ENCODE measurements at places on chromosomes 7 and 10. TPM values are rescaled to one million over a fixed set of nuclear protein-coding genes. Genes with fewer than 3 reads are reported as not detected.
A peak's percentile ranks its signal among the peaks of the same experiment; 100 is the strongest.

Gene EPO
- total RNA-seq = not detected

Gene POM121
- 35.9 TPM for total RNA-seq

Gene AKR1D1
- not detected for total RNA-seq

Gene HOXA13
- not detected for total RNA-seq

Gene GRID1
- total RNA-seq = 2.5 TPM

Gene RBP3
- not detected for total RNA-seq

Gene SFTPD
- 630 TPM for total RNA-seq

Gene ADRA2A
- total RNA-seq = 3.8 TPM

Gene STRA8
- total RNA-seq = not detected

Gene PRSS37
- total RNA-seq = not detected

DNA sequence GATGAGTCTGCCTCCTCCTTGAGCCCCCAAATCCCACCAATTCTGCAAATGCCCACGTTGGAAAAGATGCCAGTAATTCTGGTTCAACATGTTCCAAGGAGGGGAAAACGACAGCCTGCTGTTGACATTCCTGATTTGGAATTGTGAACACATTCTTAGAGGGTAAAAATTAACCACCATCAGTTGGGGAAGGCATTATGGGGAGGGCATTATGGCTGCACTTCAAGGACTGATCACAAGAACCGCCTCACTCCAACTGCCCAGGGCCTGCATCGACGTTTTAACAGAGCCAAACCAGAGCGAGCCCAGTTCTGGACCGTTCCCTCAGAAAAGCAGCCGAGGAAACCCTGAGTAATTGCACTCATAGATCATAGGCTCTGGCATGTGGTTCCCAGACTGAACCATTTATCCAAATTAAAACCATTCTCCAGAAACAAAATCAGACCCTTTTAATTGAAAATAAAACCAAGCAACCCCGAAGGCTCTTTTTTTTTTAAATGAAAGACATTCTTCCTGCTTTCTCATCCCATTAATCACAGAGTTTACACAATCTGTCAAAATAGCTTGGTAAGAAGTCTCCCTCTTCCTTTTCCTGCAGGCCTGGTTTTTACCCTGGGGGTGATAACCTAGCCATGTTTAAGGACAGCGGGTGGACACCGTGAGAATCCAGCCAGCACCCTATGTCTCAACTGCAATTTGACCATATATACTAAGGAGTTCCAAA lies 8.0 kb downstream of the TNS3 start:
- H3K27me3 ChIP-seq = no peaks in the 10 kb centered on the region
- no peak for DNase-seq
- H3K27ac ChIP-seq = peak overlapping the region; percentile 87

DNA sequence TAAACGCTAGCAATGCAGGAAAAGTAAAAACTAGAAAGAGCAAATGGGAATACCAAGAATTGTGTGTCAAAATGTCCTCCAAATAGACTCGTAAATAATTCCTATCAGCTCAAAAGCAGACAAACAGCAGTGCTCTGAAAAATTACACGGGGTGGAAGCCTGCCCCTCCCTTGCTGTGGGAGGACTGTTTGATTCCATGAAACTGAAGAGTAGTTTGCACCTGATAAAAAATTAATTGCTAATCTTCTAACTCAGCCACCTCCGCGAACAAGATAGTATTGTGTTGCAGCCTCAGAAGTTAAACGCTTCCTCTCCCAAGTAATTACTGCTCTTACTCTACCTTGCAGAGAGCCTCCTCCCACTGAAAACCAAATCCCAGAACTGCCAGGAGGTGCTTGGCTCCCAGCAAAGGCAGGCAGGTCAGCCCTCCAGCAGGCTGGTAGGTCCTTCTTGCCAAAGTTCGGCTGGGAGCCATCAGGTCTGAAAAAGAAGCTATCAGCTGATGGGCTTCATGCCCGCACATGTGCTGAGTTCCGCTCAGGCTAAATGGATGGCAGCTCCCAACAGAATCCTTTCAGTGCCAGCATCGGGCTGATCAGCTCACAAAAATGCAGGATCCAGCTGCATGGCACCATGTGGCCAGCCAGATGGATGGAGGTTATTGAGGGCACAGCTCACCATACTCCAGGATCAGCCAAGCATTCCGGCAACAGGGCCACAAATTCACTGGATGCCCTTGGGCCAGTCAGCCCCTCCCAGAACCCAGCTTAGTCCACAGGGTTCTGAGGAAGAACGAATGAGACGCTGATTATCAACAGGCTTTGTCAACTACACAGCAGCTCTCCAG lies 37.1 kb downstream of the MAD1L1 start:
- H3K4me3 ChIP-seq = no peak overlapping the region
- no peaks in the 10 kb centered on the region for H3K27me3 ChIP-seq
- no peaks in the 10 kb centered on the region for H3K4me1 ChIP-seq
- peaks cover 28% of the 10 kb centered on the region for H3K36me3 ChIP-seq
- DNase-seq = no peak

GRCh38 chr7:157473051-157473569 lies 136.3 kb downstream of the DNAJB6 start:
- DNase-seq = no peak
- no peak overlapping the region for H3K4me3 ChIP-seq
- H3K27me3 ChIP-seq = no peaks in the 10 kb centered on the region
- no peaks in the 10 kb centered on the region for H3K36me3 ChIP-seq
- no peaks in the 10 kb centered on the region for H3K4me1 ChIP-seq

GRCh38 chr10:96834120-96834519 lies 2.0 kb downstream of the LCOR start:
- no peaks in the 10 kb centered on the region for H3K36me3 ChIP-seq
- H3K4me1 ChIP-seq = peaks cover 46% of the 10 kb centered on the region
- DNase-seq = no peak
- H3K27ac ChIP-seq = no peak overlapping the region
- H3K4me3 ChIP-seq = peak overlapping the region; percentile 88
- H3K27me3 ChIP-seq = no peaks in the 10 kb centered on the region

GRCh38 chr10:74419491-74419951 lies 268.5 kb downstream of the ADK start:
- no peak overlapping the region for H3K4me3 ChIP-seq
- peaks cover 13% of the 10 kb centered on the region for H3K4me1 ChIP-seq
- no peaks in the 10 kb centered on the region for H3K36me3 ChIP-seq
- DNase-seq = no peak
- no peak overlapping the region for H3K27ac ChIP-seq
- no peaks in the 10 kb centered on the region for H3K27me3 ChIP-seq

DNA sequence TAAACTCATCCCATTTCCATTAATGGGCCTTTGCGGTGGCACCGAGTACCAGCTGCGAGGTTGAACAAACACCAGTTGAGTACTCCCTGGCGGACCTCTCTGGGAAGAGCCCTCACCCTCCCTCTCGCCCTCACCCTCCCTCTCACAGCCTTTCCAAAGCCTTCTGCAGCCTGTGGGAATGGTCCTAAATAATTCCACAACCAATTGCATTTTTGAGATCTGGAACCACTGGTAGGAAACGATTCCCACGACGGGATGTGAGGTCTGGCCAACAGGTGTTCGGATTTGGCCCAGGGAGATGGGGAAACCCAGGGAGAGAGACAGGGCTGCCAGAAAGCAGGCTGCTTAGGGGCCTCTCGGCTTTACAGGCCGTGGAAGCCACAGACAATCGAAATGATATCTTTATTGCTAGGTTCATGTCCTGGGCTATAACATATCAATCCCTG lies 5.3 kb downstream of the PTF1A start:
- no peaks in the 10 kb centered on the region for H3K36me3 ChIP-seq
- H3K4me1 ChIP-seq = no peaks in the 10 kb centered on the region
- no peak for DNase-seq
- peaks cover 94% of the 10 kb centered on the region for H3K27me3 ChIP-seq
- no peak overlapping the region for H3K27ac ChIP-seq
- H3K4me3 ChIP-seq = no peak overlapping the region

DNA sequence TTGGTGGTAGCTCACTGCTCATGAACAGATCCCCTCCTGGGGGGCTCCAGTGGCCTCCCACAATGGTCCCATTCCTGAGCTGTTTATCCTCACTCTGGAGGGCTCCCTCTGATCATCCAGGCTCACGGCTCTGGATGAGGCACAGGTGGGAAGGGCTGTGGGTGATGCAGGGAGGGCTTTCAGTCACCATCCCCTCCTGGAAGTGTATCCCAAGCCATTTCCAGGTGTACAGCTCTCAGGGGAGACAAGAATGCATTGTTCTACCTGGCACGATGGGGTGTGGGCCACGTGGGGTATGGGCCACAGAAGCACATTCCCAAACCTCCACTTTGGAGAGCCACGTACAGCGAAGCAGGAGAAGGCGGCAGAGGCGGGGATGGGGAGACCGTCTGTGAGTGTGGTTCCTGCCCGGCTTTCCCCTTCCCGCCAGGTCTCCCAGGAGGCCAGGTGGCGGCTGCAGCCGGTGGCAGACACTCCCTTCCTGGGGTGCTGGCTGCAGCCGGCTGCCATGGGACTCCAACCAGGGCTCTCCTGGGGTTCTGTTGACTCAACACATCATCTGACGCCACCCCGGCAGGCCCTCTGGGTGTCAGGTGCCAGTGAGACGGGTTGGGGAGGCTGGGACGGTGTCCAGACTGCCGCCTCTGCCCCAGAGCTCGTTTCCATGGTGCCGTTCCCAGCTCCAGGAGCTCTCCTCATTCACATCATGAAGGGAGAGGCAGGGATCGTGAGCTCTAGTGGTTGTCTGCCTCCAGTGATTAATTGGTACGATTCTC lies 169.7 kb upstream of the RHEB start:
- H3K4me3 ChIP-seq = no peak overlapping the region
- peak; percentile 53 for DNase-seq
- H3K4me1 ChIP-seq = peaks cover 37% of the 10 kb centered on the region

DNA sequence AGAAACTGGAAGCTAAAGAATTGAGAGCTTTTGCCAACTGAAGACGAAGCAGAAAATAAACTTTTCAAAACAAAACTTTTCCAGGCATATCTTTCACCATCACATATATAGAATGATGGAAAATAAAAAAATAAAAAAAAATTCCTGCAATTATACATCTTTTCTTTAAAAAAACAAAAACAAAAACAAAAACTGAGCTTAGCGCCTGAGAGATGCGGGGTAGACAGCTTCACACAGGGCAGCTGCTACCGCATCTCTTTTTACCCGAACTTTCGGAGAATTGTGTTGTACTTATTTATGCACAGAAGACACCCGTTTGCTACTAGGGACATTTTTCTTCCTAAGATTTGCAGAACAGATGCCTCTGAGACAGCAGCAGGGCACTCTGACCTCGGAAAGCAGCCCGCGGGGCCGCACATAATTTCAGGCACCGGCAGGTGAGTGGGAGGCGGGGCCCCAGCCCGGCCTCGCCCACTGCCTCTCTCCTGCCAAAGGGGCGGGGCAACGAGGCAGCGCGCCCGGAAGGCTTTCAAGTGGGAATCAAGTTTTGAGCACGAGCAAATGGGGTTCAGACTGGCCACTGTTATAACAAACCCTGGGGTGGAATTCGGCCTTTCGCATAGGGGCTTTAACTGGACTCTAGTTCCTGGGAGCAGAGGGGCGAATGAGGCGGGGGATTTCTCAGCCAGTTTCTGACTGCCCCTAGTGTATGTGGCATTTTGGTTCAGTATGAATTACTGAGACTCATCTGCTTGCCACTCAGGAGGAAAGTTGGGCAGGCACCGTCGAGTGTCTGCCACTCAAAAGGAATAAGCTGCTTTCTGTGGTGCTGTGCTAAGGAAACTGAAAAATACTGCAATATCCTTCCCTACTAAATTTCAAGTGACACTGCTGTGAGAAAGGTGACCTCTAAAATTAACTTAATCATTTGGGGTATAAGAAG lies 18.5 kb upstream of the FAM133B start:
- H3K27ac ChIP-seq = no peak overlapping the region
- H3K4me1 ChIP-seq = no peaks in the 10 kb centered on the region
- DNase-seq = peak; percentile 71
- H3K27me3 ChIP-seq = no peaks in the 10 kb centered on the region
- no peaks in the 10 kb centered on the region for H3K36me3 ChIP-seq
- peak overlapping the region; percentile 37 for H3K4me3 ChIP-seq

GRCh38 chr7:118325450-118325808 lies 100.9 kb downstream of the ANKRD7 start:
- no peaks in the 10 kb centered on the region for H3K27me3 ChIP-seq
- H3K27ac ChIP-seq = no peak overlapping the region
- H3K4me3 ChIP-seq = no peak overlapping the region
- H3K36me3 ChIP-seq = no peaks in the 10 kb centered on the region
- DNase-seq = no peak
- no peaks in the 10 kb centered on the region for H3K4me1 ChIP-seq

- no peaks in the 10 kb centered on the region for H3K36me3 ChIP-seq
- no peak overlapping the region for H3K4me3 ChIP-seq
- no peaks in the 10 kb centered on the region for H3K4me1 ChIP-seq
- H3K27me3 ChIP-seq = no peaks in the 10 kb centered on the region
Observed at GRCh38 chr7:57205000-57205399, 72.8 kb upstream of the ZNF479 start.

DNA sequence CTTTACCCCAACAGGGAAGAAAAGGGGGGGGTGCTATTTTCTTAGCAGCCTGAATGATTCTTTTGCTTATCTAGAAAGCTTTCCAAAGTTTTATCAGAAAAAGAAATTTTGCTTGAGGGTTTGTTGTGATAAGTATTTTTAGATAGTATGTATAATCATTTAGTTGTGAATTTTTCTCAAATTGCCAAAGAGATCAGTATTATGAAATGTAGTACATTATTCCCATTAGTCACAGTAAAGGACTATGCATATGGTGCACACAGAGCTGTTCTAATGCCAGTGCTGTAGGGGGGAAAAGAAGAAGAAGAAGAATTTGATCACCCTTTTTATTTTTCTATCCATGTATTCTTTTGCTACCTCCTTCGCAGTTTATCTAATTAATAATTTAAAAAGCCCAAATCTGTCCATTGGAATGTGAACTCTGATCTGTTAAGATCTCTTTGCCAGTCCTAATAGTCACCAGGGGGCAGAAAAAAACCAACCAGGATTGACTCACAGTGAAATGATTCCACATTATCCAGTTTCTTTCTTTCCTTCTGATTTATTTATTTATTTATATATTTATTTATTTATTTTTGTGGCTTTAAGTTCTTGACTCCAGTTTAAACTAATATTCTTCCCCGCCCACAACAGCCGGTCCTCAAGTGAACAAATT lies 4.7 kb downstream of the RBM20 start:
- no peak for DNase-seq
- no peak overlapping the region for H3K27ac ChIP-seq
- H3K27me3 ChIP-seq = peaks cover 80% of the 10 kb centered on the region
- H3K36me3 ChIP-seq = no peaks in the 10 kb centered on the region
- H3K4me3 ChIP-seq = no peak overlapping the region
- peaks cover 9% of the 10 kb centered on the region for H3K4me1 ChIP-seq

- H3K27ac ChIP-seq = peak overlapping the region; percentile 81
- peaks cover 21% of the 10 kb centered on the region for H3K4me1 ChIP-seq
- no peak for DNase-seq
Observed at GRCh38 chr7:44074349-44074695, 8.0 kb downstream of the POLM start.

- H3K36me3 ChIP-seq = peaks cover 75% of the 10 kb centered on the region
- no peak overlapping the region for H3K27ac ChIP-seq
- H3K27me3 ChIP-seq = no peaks in the 10 kb centered on the region
- DNase-seq = no peak
Observed at GRCh38 chr10:59805014-59805413, 51.8 kb upstream of the MRLN start.

GRCh38 chr7:76089865-76090475 lies 42.1 kb downstream of the MDH2 start:
- H3K36me3 ChIP-seq = no peaks in the 10 kb centered on the region
- no peak for DNase-seq
- no peaks in the 10 kb centered on the region for H3K27me3 ChIP-seq
- H3K4me3 ChIP-seq = no peak overlapping the region
- H3K4me1 ChIP-seq = no peaks in the 10 kb centered on the region
- H3K27ac ChIP-seq = no peak overlapping the region

- no peak overlapping the region for H3K27ac ChIP-seq
- no peaks in the 10 kb centered on the region for H3K4me1 ChIP-seq
- H3K4me3 ChIP-seq = no peak overlapping the region
- DNase-seq = no peak
- no peaks in the 10 kb centered on the region for H3K27me3 ChIP-seq
Observed at GRCh38 chr7:141375442-141375841, 175.8 kb upstream of the AGK start.
